Gastroesophageal sphincter (tissue), 4 donors: ENCODE measurements at places on chromosomes 3 and 15. TPM values are rescaled to one million over a fixed set of nuclear protein-coding genes. Genes with fewer than 3 reads are reported as not detected.
A peak's percentile ranks its signal among the peaks of the same experiment; 100 is the strongest.

The SMCO1 gene
- total RNA-seq, result not detected

The CTXN2 gene
- not detected for total RNA-seq

The FILIP1L gene
- total RNA-seq, result 116 TPM

The MPI gene
- 58.8 TPM for total RNA-seq

The GOLGA8G gene
- total RNA-seq, result not detected

GRCh38 chr3:115913069-115913686 lies 289.9 kb downstream of the GAP43 start:
- ATAC-seq, result no peak

- peak; percentile 48 for ATAC-seq
These were observed 85.3 kb upstream of the LIMD1 start for GRCh38 chr3:45509038-45509767.

DNA sequence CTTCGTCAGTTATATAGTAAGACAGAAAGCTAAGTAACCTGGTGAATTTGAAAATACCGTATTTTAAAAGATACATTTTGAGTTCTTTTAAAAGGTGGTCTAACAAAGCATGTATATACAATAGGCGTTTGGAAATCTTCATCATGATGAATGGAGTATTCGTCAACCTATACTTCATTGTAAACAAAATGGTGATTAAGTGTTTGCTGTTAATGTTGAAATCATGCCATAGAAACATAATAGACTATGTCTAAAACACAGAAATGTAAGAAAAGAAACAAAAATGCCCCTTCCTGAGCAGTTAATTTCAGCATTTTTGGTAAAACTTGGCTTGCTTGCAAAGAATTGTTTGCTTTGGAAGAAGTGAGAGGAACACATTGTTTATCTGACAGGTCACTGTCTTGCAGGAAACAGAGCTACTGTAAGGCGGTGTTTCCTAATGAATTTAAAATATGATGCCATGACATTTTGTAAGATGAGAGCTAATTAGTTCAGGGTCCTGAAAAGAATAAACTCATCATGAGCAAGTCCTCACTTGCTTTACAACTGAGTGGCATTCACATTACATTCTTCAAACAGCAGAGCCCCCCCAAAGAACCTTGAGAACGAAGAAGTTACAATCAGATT lies 126.7 kb downstream of the SERPINI1 start:
- no peak for ATAC-seq

GRCh38 chr15:34841262-34841725 lies 45.9 kb upstream of the ACTC1 start:
- ATAC-seq, result no peak

DNA sequence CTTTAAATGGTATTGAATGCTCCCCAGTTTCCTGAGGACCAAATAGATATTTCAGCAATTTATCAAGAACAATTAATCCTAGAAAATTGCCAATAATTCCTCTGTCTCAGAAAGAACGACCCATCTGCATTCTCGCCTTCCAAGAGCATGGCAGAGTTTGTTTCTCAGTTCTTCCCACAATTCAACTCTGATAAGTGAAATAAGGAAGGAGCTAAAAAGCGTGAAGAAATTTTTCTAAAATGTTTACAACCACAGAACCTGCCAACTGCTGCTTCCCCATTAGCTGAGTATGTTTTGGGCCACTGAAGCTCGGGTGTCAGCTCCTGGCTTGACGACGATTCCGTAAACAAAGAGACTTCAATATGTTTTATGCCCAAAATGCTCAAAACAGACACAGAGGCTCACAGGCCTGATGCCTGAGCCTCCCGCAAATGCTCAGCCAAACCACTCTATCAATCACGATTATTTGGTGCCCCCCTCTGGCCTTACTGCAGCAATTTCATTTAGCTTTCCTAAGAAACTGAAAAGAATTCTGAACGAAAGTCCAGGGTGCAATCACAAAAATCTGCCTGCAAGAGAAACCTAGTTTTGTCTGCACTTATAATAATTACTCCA lies 259.2 kb upstream of the CCDC54 start:
- peak; percentile 46 for ATAC-seq

DNA sequence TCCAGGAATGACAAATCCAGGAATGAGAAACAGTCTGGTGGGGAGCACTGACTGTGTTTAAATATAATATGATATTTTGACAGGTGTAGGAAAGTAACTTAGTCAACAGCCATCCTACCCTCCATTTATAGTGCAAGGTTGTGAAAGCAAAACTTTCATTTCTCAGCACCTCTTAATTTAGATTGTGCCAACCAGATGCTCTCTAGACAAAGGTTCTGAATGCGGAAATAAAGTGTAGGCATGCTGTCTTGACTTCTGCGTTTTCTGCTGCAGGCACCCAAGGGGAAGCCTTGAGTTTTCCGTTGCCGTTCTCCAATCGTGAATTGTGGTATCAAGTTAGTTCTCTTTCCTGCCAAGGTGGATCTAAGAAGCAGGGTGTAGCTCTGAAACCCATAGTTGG lies 261.9 kb upstream of the SUCLG2 start:
- no peak for ATAC-seq

GRCh38 chr3:119125742-119126504 lies 20.0 kb upstream of the TEX55 start:
- no peak for ATAC-seq

DNA sequence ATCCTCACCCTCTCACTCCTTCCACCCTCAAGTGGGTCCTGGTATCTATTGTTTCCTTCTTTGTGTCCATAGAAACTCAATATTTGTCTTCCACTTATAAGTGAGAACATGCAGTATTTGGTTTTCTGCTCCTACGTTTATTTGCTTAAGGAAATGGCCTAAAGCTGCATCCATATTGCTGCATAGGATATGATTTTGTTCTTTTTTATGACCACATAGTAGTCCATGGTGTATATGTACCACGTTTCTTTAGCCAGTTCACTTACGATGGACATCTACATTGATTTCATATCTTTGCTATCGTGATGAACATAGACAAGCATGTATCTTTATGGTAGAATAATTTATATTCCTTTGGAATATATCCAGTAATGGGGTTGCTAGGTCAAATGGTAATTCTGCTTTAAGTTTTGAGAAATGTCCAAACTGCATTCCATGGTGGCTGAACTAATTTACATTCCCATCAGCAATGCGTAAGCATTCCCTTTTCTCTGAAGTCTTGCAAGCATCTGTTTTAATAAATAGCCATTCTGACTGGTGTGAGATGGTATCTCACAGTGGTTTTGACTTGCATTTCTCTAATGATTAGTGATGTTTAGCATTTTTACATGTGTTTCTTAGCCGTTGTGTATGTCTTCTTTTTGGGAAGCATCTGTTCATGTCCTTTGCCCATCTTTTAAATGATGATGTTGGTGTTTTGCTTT lies 650.2 kb downstream of the ZNF385D start:
- no peak for ATAC-seq

- ATAC-seq, result peak; percentile 73
These were observed 41.5 kb downstream of the ADGRG7 start for GRCh38 chr3:100650651-100651619.

DNA sequence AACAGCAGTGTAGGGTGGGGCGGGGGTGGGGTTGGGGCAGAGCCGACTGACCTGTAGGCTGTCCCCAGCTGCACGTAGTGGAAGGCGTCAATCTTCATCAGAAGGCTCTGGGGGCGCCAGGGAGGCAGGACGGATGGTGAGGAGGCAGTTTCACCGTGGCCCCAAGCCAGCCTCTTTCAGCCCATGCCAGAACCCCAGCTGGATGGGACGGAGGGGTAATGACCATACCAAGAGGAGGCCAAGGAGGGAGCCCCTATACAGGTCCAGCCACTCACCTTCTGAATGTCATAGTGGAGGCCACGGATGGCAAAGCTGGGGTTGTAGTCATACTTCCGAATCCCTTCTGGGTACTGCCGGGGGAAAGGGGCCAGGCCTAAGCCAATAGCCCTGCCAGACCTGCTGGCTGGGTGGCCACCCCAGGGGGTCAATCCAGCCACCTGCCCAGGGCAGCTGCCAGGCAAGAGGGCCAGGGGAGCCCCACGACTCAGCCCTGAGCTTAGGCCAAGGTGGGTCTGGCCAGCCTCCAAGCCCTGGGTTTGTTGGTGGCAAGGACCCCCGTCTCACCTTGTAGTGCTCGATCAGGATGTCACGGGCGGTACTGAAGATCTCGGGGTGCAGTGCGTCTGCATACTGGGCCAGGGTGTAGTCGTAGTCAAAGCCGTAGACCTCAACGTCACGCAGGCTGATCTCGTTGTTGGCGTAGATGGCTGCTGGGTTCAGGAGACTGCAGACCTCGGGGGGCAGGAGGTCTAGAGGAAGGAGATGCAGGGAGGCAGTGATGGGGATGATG lies 4.9 kb downstream of the NT5DC2 start:
- no peak for ATAC-seq

DNA sequence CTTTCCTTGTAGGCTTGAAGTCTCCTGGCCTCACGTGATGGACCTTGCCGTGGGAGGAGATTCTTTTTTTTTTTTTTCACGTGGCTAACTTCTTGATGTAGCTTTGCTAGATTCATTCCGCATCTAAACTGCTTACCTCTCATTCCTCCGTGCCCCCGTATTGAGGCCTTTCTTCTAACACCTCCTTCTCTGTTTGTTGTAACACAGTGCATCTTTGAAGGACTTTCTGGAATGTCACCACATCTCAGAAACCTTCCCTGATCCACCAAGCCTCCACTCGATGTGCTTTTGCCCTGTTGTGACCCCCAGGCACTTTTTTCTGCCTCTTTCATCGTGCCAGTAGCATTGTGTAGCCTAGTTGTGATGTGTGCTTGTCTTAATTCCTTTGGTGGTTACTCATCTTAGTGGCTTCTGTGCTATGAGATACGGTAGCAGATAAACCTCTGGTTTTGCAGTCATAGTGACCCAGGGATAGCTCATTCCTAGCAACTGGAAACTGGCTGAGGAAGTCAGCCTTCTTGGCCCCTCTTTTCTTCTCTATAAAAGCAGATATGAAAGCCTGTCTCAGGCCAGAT lies 1.6 kb upstream of the BNC1 start:
- no peak for ATAC-seq

DNA sequence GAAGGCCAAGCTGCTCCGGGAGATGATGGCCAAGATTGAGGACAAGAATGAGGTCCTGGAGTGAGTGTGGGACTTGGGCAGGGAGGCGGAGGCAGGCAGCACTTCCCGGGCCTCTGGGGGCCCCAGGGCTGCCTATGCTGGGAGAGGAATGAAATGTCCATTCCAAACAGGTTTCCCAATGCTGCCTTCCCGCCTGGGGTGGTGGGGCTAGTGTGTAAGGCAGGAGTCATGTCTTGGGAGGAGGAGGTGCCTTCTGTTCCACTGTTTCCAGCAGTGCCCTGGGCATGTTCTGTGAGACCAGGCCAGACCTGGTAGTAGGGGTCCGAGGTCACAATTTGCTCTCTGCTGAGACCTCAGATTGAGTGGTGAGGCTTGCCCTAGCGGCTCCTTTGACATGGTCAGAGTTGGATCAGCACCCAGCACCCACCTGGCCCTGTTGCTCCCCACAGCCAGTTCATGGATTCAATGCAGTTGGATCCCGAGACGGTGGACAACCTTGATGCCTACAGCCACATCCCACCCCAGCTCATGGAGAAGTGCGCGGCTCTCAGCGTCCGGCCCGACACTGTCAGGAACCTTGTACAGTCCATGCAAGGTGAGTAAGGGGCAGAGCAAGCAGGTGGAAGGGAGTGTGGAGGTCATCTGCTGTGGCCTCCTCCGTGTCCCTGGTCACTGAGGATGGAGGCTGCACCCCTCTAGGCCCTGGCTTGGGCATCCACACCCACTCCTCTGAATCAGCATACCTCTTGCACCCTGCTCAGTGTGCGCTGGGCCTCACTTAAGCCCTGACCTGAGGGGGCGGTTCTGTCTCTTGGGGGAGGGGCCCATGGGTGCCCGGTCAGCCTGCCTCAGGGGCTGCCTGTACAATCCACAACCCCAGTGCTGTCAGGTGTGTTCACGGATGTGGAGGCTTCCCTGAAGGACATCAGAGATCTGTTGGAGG lies 27.3 kb downstream of the PTPN23 start:
- ATAC-seq, result no peak

GRCh38 chr3:72311425-72311824 lies 526.5 kb upstream of the PROK2 start:
- no peak for ATAC-seq

DNA sequence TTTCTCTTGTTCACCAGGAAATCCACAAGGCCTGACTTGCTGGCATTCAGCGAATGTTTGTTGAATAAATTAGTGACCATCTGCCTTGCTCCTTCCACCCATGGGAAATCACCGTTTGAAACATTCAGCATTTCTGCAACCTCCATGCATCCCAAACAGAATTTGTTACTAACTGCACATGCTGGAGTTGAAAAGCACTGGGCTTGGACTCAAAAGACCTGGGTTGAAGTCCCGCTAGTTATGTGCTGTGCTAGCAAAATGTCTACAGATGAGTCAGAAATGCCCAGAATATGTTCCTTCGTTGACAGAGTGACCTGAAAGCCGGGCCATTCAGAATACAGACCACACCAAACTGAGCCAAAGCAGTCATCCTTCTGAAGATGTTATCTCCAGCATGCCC lies 144.6 kb downstream of the ALDH1A2 start:
- no peak for ATAC-seq
